ENCODE measurements at places on chromosomes 7 and 10.

DNA sequence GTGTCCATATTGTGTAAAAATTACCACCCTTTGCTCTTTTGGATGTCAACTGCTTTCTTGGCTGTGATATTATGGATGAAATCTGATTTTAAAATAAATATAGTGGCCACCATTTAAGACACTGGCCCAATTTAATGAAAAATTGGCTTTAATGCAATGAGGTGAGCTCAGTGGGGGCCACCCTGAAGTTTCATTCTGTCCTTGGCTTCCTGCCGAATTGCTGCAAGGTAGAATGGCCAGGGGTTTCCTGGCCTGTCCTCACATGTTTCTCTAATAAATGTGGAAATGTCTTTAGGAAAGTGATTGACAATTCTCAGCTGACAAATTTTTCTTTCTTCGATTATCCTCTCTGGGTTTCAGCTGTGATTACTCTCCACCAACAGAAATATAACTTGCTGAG lies 36.0 kb downstream of the DYNC1I1 start:
- no peak for DNase-seq

- DNase-seq: no peak
Observed at GRCh38 chr10:105149371-105149891, 508.3 kb downstream of the SORCS3 start.

DNA sequence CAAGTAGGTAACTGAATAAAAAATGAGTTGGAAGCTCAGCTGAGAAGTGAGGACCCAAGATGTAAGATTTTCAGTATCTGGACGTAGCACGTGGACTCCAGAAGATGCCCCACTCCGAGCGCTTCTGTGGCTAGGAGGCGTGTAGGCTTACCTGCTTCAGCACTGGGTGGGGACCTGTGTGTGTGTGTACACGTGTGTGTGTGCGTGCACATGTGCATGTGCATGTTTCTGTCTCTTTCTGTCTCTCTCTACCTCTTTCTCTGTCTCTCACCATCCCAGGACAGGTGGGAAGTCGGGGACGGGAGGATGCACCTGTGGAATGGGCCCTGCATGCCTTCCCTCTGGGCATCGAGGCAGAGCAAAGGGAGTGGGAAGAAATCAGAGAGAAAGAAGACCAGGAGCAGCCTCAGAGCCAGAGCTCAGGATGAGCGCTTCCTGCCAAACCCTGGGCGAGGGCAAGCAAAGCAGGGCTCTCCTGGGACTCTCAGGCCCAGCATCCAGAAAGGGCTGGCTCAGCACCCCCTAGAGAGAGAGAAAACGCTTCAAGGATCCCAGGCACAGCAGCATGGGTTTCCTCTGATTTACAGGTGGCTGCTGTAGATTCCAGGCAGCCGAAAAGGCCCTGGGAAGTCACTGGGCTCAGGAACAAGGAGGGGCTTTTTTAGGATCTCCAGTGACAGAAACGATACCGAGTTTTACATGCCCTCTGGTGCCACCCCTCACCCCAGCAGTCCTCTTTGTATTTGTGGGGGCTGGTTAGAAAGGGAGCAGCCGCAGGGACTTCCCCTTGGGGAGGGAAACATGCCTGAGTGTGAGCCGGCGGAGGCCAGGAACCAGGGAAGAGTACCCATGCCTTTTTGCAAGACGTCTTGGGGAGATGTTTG lies 28.5 kb downstream of the CXCL12 start:
- no peak for DNase-seq

GRCh38 chr10:113060201-113061053 lies 110.4 kb downstream of the TCF7L2 start:
- no peak for DNase-seq

GRCh38 chr7:84568781-84569180 lies 374.2 kb upstream of the SEMA3A start:
- no peak for DNase-seq

- peak; percentile 39 for DNase-seq
Observed at GRCh38 chr10:70786799-70787415, 1.7 kb upstream of the TBATA start.

DNA sequence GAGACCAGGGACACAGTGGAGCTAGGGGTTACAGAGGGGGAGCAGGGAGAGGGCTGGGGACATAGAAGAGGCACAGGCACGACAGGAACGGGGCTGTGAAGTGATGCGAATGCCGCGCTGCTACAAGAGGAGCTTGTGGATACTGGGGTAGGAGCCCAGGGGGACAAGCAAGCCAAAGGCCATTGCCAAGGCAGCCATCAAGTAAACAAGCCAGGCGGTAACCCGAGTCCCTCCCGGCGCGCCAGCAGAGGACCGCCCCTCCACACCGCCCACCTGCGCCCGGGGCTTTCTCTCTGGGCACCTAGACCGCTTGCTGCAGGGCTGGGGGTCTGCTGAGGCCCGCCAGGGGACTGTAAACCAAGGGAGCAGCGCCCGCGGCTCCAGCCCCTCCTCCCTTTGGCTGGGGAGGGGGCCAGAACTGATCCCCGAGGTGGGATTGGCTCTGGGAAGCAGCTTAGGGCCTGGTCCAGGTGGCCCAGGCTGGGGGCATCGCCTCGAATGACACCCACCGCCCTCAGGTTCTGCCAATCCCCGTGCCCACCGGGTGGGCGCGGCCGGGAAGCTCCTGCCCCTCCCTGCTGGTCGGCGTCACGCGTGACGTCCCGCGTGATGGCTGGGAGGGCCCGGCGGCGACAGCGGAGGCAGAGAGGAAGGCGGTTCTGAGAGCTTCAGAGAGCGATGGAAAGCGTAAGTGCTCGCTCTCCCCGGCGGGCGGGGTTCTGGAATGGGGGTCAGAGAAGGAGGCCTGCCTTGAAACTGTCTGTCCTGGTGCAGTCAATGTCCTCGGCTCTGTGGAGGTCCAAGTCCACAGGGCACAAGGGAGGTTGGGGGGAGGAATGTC lies 982 bp downstream of the SFXN3 start:
- DNase-seq: peak; percentile 79
